ENCODE measurements at places on chromosomes 11 and 22.

GRCh38 chr22:46951973-46952372 lies 189.5 kb downstream of the TBC1D22A start:
- DNase-seq: no peak

GRCh38 chr11:11148104-11148509 lies 204.9 kb downstream of the CSNK2A3 start:
- DNase-seq: no peak

GRCh38 chr11:45021692-45022141 lies 71.0 kb upstream of the TP53I11 start:
- no peak for DNase-seq

DNA sequence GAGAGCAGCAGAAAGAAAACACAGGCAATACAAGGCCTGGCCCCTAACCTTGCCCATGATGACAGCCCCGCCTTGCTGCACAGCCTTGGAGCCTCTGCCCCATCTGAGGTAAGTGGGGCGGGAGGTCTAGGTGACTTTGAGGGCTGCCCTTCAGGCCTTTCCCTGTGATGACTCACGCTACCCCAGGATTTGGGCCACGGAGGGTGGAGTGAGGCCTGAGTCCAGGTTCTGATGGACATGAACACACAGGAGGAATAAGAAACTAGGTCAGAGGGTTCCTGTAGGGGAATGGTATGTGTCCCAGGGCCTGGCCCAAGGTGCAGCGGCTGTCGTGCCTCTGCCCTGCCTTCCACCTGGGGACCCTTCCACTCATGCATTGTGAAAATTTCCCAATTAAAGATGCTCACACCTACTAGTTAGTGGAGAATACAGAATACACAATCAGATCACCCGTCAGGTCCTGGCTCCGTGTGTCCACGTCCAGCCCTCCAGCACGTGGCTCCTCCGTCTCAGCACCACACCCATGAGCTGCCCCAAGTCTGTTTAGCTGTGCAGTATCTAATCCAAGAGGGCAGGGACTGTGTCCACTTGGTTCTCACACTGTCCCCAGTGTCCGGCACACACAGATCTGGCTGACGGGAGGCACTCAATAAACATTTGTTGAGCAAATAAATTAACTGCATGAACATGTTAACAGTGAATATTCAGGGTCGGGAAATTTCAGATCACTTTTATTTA lies 111.0 kb downstream of the CHST1 start:
- no peak for DNase-seq

- DNase-seq: no peak
Observed at GRCh38 chr22:21073023-21073422, 27.3 kb downstream of the LRRC74B start.

DNA sequence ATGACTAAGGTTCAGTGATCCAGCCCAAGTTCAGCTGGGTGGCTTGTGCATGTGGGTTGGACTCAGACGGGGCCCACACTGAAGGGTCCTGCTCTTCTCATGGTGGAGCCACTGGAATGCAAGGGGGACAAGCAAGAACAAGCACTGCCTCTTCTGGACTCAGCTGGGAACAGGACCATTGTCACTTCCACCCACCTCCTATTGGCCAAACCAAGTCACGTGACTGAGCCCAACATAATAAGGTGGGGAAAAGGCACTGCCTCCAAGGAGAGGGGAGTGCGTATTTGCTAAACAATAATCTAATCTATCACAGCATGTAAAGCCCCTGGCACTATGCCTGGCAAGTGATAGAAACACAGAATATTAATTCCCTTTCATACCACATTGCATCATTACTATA lies 87.1 kb downstream of the CHST1 start:
- DNase-seq: no peak

DNA sequence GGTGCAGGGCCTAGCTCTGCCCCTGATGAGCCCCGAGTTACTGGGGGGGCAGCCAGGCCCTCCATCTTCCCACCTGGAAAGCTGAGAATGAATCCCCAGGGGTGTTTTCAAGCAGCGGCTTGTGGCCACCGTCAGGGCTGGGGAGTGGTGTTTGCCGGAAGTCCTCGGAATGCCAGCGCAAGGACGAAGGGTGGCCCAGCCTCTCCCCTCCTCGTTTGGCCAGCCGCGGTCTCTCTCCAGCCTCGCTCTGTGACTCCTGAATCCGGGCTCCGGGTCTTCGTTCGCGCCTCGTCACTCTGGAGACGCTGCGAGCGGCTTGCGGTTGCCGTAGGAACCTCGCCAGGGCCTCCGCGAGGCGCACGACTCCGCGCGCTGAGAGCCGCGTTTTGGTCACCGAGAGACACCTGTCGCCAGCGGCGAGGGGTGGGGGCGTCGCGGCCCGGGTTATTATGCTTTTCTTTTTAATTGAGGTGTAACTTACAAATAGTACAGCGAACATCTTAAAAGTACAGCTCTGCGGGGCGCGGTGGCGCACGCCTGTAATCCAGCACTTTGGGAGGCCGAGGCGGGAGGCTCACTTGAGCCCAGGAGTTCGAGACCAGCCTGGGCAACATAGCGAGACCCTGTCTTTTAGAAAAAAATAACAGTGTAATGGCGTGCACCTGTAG lies 6.3 kb upstream of the KDELR3 start:
- DNase-seq: peak; percentile 26

GRCh38 chr11:84722583-84723108 lies 904.5 kb downstream of the DLG2 start:
- DNase-seq: no peak
